ENCODE measurements at places on chromosomes 3 and 15.

- no peak for DNase-seq
Measured at GRCh38 chr15:96733721-96734120, 403.2 kb downstream of the NR2F2 start.

DNA sequence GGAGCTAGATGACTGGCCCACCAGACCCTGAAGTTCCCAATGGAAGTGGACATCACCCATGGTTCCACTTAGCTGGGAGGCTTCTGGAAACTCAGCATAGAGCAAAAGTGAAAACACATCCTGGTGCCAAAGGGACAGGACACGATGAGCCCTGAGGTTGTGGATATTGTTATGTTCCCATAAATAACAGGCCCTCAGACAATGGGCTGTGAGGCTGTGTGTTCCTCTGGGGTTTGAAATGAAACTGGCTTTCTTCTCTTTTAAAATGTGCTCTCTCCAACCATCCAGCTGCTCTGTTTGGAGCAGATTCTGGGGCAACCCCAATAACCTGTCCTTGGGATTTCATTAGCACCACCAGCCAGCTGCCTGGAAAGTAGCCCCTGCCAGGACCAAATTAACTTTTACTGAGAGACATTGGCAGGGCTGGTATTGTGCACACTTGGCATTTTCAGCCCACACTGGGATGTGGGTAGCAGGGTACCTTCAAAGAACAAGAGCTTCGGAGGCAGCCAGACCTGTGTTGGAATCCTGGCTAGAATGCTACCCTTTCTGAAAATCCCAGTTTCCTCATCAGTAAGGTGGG, 97.5 kb downstream of the DNAJB8 start:
- no peak for DNase-seq

DNA sequence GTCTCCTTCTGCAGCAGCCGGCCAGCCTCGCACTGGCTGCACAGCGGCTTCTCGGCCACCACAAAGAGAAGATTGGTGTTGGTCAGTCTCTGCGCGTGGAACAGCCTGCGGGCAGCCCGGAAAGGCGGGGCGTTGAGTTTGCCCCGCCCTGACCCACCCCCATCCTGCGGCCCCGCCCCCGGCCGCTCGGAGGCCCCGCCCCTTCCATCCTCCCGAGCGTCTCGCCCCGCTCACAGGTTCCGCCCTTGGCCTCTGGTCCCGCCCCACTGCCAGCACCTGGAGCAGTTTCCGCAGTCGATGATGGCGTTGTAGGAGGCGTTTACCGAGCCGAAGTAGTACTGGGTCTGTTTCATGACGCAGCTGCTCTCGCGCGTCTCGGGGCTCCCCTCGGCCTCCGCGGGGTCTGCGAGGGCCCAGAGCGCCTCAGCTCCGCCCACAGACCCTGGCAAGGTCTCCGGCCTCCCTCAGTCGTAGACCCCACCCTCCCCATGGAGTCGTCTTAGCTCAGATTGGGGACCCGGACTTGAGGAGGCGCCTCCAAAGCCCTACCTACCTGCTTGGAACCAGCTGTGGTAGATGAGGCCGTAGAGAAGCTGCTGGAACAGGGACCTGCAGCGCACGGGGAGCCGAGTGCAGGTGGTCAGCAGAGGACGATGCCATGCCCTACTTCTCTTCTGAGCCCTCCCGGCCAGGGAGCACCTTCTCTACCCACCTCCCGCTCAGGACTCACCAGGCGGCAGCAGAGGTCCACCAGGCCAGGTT, 5.9 kb upstream of the TMEM115 start:
- DNase-seq = peak; percentile 85

DNA sequence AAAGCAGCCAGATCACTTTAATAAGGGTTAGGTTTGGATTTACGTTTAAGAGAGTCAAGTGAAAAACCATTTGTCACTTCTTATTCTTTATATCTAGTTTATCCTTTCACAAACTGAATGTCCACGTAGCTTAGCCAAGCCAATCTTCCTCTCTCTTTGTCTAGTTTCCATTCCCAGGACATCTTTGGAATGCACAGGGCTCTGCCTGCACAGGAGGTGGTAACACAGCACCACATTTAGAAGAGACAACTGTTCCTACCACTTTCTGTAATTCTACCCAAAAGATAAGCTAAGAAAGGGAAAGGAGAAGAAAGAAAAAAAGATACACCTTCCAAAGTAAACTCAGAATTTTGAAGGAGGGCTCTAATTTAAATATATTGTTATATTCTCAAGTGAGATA, 67.9 kb downstream of the IGSF11 start:
- DNase-seq = no peak

DNA sequence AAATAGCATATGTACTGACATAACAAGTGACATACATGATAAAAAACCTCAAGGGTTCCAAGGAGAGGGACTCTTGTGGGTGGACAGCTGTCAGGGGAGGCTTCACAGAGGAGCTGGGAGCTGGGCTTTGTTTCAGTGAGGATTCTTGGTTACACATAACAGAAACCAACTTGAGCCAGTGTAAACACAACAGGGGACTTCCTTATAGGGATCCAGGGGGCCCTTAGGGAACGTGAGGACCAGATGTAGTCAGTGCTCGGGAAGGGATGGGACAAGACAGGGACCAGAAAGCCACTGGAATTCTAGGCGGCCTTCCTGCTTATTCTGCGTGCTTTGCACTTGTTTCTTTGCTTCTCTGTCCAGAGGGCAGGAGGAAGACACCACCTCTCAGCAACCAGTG, 34.9 kb downstream of the SNAPC5 start:
- DNase-seq = no peak

DNA sequence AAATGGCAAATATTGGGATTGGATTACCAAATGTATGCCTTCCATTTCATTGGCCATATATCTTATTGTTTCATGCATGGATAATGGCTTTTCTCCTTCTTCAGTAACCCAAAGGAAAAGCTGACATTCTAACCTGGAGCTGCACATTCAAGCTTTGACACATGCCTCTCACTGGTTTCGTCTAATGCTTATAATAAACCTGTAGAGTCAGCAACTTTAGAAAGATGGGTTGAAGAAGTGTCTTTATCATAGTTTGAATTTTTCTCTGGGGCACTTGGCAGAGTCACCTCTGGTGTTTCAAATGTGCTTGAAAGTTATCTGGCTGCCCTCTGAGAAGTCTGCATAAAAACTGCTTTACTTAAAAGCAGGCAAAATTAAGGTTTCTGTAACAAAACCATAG, 55.4 kb upstream of the GOLGA8A start:
- no peak for DNase-seq

DNA sequence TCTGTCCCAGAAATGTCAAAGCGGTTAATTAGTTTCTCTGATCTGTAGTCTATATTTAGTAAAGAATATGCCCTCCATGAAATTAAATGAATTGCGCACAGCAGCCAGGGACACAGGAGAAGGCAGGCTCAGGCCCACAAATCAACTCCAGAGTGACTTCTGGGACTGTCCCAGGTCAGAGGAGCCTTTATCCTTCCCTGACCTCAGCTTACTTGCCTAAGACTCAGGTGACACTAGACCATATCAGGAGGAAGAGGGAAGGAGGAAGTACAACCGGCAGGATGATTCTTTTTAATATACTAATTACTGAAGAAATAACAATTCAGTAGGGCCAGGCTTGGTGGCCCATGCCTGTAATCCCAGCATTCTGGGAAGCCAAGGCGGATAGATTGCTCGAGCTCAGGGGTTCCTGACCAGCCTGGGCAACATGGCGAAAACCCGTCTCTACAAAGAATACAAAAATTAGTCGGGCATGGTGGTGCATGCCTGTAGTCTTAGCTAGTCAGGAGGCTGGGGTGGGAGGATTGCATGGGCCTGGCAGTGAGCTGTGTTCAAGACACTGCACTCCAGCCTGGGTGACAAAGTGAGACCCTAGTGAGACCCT, 1.8 kb upstream of the GPR15 start:
- no peak for DNase-seq

DNA sequence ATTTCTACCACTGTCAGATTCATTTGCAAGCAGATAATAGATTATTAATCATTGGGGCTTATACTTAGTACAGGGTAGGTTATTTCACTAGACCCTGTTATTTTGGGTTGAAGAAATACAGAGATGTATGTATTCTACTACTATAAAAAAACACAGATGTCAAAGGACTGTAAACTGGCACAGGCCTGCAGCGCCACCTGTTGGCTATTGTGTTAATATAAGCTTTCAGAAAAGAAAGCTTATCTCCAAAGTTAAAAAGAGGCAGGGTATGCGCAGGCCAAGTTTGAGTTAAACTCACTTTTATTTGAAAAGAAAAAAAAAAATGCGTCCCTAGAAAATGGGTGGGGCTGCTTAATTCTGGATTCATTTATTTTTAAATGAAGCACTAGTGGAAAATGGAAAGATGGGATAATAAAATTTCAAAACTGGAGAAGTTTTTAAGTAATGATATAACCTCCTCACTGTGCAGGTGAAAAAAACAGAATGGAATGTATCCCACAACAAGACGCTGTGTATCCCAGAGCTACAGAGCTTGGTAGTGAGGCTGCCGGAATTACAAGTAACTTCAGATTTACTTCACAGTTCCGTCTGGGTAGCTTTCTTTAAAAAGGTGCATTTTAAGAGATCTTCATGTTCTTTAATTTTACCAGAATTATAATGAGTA, 407.2 kb upstream of the TGFBR2 start:
- peak; percentile 54 for DNase-seq

GRCh38 chr3:122973893-122974615, 53.5 kb downstream of the SEMA5B start:
- DNase-seq = no peak

- peak; percentile 27 for DNase-seq
Measured at GRCh38 chr3:94525043-94525442, 462.2 kb downstream of the NSUN3 start.

- DNase-seq = no peak
Measured at GRCh38 chr3:23175341-23176083, 27.6 kb upstream of the UBE2E2 start.

- DNase-seq = no peak
Measured at GRCh38 chr3:85161544-85161943, 202.8 kb downstream of the CADM2 start.

DNA sequence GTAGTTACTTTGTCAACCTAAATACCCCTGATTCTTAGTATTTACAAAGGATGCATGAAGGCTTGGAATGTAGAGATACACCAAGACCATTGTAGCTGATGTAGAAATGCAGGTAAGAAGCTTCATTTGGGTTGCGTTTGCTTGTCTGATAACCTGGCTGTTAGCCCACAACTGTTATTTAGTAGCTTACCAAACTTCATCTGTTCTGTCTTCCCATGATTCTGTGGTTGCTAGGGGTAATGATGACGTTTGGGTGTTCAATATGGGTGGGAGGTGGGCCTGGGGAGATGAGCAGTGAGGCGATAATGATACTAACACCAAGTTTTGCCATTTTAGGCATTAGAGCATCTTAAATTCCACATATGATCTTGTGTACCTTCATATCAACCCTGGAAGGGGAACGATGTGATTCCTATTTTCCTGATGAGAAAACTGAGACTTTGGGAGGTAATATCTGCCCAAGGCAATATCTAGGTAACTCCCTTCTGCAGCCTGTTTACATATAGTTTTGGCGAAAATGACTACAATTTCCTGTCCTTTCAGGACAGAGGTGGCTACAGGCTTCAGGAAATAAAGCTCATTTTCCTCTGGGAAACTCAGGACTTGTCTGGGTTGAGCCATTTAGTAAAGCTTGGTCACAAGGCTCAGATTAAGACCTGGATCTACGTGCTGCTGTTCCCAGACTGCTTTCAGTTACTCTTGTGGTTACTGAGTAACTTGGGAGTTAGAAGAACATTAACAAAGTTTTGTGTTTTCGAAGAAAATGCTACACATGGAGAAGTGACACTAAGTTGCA, 26.8 kb downstream of the FNDC3B start:
- no peak for DNase-seq

DNA sequence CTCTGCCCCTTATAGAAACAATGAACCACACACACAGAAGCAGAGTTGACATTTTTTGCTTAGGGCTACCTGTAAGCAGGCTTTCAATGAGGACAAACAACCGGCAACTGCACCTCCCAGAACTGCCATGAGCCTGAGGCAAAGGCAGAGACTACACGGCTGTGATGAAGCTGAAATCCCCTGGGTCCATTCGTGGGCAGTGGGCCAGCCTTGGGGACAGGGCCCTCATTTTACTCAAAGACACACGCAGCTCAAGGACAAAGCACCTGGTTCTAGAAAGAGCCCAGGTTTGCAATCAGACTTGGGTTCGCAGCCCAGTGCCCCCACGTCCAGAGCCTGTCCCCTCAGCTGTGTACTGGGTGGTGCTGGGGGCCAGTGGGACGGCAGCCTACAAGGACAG, 17.9 kb downstream of the FAM174B start:
- no peak for DNase-seq

- no peak for DNase-seq
Measured at GRCh38 chr3:87077355-87077754, 86.4 kb upstream of the VGLL3 start.

DNA sequence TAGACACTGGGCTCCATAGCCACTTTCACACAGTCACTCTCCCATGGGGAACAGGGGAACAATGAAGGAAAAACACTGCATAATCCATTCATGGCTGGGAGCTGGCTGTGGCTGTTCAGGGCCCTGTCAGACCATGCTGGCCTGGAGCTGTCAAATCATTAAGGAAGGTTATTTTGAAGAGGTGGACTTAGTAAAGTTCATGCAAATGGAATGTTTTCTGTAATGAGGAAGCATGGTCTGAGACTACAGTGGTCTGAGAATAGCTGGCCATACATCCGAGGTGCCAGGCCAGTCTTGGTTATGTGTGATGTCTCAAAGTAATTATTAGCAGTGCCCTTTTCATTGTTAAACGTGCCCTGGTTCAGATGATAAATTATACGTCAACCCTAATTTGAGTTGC, 117.1 kb upstream of the MRPS22 start:
- no peak for DNase-seq

GRCh38 chr3:156253150-156253549, 132.8 kb downstream of the KCNAB1 start:
- DNase-seq = no peak

GRCh38 chr3:135766115-135766514, 199.4 kb upstream of the PPP2R3A start:
- no peak for DNase-seq

- no peak for DNase-seq
Measured at GRCh38 chr15:54353726-54354125, 375.5 kb downstream of the UNC13C start.

GRCh38 chr3:156583469-156583868, 28.6 kb upstream of the SSR3 start:
- no peak for DNase-seq

GRCh38 chr15:97841558-97841957, 118.9 kb upstream of the ARRDC4 start:
- DNase-seq = no peak

- DNase-seq = no peak
Measured at GRCh38 chr3:72376956-72377710, 471.1 kb downstream of the SHQ1 start.

Data from D341Med (cell line).